ENCODE measurements at places on chromosomes 7 and 10.

DNA sequence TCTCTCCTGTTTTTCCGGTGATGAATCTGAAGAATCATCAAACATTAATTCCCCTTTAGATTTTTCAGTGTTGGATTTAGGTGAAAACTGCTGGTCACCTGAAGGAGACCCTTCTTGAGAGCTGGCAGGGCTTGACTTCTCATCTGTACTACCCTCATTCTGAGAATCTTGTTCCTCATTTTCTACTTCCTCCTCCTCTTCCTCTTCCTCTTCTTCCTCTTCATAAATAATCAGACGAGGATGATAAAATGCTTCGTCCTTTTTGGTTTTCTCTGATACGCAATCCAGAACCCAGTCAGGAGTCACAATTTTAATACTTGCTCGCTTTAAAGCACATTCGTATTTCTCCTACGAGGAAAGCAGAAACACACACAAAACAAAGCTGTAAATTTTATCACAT is 26.9 kb downstream of the PAXIP1 start:
- no peak for DNase-seq

DNA sequence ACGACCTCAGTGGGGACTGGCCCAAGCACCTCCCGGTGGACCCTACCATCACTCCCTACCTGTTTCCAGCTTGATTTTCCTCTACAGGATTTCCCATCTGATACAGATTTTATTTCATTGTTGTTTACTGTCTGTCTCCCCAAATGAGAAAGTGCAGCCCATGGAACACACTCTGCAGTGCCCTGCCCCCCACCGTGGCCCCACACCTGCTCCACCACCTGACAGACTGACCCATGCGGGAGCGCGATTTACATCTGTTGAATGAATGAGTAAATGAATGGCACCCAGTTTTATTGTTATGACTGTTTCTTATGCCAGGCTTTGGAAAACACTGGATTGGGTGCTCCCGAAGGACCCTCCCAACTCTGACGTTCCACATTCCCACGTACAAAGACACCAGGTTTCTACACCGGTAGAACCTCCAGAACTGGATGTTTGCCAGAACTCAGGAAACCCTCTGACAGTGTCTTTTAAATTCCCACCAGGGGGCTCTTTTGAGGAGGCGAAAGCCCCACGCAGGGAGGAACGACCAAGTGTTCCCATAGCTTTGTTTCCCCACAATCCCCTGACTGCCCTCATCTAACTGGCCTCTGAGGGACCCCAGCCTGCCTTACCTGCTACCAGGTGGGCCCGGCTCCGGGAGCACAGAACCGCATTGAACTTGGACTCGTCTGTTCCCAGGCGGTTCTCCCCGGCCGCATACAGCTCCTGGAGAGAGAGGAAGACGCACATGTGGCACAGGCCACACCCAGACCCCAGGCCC is 29.0 kb downstream of the PLAC9 start:
- no peak for DNase-seq

DNA sequence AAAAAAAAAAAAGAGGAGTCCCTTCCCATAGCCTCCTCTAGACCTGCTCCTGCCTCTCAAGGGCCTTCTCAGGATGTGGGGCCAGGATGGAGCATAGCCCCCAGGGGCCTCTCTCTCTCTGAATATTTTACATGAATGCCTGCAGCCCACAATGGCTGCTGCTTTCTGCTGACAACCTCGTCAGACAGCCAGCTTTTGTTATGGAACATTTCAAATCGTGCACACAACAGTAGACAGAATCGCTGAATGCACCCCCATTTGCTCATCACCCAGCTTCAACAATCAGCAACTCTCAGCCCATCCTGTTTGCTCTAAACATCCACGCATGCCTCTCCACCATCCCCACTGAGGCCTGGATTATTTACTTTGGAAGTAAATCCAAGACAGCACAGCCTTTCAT is 5.4 kb downstream of the PLAC9 start:
- DNase-seq: no peak

- no peak for DNase-seq
Observed at GRCh38 chr10:13453896-13454295, 74.9 kb downstream of the BEND7 start.

- no peak for DNase-seq
Observed at GRCh38 chr10:71471006-71471405, 74.3 kb downstream of the CDH23 start.

GRCh38 chr7:6559896-6560295 is 8.6 kb upstream of the GRID2IP start:
- DNase-seq: no peak

Data from GM19239 (cell line).